Activated CD4-positive, alpha-beta T cell treated with anti-CD3 and anti-CD28 coated beads, Interleukin-2, Interleukin-4, amounts not matched to agents 100 ng/mL and 50 ng/mL, durations not matched to agents 16 hours and 8 hours (primary cell): ENCODE measurements at places on chromosomes 5 and 9.

DNA sequence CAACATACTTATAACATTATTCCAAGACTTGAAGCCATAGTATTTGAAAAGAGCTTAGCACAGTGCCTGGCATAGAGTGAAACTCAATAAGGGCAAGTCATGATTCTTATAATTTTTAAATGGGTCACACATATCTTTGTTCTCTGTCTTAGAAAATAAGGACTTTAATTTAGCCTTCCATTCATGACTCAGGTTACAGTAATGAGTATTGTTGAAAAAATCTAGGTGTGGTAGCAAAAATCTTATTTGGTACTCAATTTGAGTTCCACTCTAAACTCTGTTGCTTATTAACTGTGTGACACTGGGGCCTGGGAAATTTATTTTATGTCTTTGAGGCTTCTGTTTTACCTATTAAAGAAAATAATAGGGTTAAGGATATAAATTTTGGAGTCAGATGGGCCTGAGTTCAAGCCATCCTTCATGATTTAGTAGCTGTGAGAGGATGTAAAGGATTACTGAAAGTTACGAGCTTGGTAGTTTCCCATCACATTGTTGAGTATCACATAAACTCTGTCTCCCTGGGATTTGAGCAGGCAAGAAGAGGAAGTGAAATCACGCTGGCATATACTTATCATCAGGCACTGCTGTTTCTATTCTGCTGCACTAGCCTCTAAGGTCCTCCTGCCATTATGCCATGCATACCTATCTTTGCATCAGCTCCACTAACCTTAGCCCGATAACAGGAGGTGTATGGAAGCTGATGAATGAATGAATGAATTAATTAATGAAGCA is 1.5 kb downstream of the SPINK9 start:
- no peak for DNase-seq

GRCh38 chr5:149337736-149338135 is 7.6 kb upstream of the GRPEL2 start:
- no peak for DNase-seq

GRCh38 chr9:70784456-70784855 is 337.0 kb downstream of the TRPM3 start:
- DNase-seq: no peak

DNA sequence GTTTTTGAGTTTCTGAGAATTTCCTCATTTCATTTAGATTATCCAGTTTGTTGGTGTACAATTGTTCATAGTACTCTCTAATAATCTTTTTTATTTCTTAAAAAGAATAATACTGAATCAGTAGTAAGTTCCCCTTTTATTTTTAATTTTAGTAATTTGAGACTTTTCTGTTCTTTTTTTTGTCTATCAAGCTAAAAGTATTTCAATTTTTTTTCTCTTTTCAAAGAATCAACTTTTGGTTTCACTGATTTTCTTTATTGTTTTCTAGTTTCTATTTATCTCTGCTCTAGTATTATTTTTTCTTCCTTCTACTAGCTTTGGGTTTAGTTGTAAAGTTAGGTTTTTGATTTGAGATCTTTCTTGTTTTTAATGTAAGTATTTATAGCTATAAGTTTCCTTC is 60.6 kb upstream of the ARL15 start:
- DNase-seq: no peak

GRCh38 chr5:10173716-10174115 is 76.0 kb downstream of the ATPSCKMT start:
- DNase-seq: no peak

DNA sequence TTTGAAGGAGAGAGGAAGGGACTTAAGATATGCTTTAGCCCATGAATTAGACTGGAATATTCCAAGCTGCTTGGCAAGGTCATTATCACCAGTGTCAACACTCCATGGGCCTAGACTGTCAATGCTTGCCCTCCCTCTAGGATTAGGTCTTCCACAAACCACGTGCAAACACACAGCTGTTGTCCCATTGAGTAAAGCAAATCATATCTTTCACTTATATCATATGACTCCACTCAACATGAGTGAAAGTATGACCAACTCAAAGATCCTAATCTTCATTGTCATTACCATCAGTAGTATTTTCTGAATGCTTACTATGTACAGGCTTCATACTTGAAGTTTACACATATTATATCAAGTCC is 57.0 kb upstream of the GRAMD2B start:
- DNase-seq: no peak

- DNase-seq: no peak
These were observed 36.9 kb downstream of the BTNL9 start for GRCh38 chr5:181076920-181077319.

- peak; percentile 74 for DNase-seq
These were observed at the start of gene MAP3K1 for GRCh38 chr5:56814963-56815657. Gene MAP3K1, plus strand, starts transcription at chr5:56815549. Its CDS starts 25 bp downstream, at chr5:56815574.

- DNase-seq: no peak
These were observed 18.1 kb downstream of the OTP start for GRCh38 chr5:77620405-77620804.

DNA sequence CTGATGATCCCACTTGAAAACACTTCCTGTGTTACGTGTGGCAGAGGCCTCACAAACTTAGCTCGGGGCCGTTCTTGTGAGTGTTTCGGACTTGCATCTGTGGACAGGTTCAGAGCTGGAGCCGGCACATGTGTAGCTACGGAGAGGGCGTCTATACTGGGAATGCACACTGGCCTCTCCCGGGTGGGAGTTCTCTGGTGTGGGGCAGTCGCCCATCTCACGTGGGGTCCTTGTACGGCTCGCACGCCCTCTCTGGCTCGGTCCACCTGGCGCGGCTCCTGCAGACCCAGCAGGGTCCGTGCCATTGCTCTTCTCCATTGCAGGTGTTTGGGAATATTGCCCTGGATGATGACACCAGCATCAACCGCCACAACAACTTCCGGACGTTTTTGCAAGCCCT is 197.9 kb downstream of the CACNA1B start:
- no peak for DNase-seq

GRCh38 chr5:156529892-156530291 is 202.9 kb downstream of the SGCD start:
- DNase-seq: no peak

- DNase-seq: no peak
These were observed 341.9 kb upstream of the GRIA1 start for GRCh38 chr5:153148624-153148976.

- peak; percentile 54 for DNase-seq
These were observed 4.3 kb upstream of the ZNF510 start for GRCh38 chr9:96782235-96782634.

- DNase-seq: no peak
These were observed 677.3 kb upstream of the FTMT start for GRCh38 chr5:121174351-121174750.

GRCh38 chr5:90947667-90948066 is 389.1 kb downstream of the ADGRV1 start:
- no peak for DNase-seq

- no peak for DNase-seq
These were observed 560 bp downstream of the ATP10B start for GRCh38 chr5:160851451-160851850.

GRCh38 chr5:65050826-65051498 is 282.2 kb downstream of the CWC27 start:
- no peak for DNase-seq

DNA sequence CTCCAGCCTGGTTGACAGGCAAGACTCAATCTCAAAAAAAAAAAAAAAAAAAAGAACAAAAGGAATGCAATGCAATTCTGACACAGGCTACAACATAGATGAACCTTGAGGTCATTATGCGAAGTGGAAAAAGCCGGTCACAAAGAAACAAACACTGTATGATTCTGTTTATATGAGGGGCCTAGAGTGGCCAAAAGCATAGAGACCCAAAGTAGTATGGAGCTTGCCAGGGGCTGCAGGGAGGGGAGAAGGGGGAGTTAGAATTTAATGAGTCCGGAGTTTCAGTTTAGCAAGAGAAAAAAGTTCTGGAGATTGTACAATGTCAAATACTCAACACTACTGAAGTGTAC is 33.2 kb upstream of the ASS1 start:
- DNase-seq: no peak

- DNase-seq: no peak
These were observed 208.3 kb upstream of the DAB2 start for GRCh38 chr5:39633057-39633456.

- DNase-seq: no peak
These were observed 1.2 kb downstream of the TENT4A start for GRCh38 chr5:6714226-6715041.

GRCh38 chr9:117444501-117444900 is 29.6 kb upstream of the ASTN2 start:
- no peak for DNase-seq

- peak; percentile 12 for DNase-seq
These were observed 131.5 kb upstream of the NFIL3 start for GRCh38 chr9:91555132-91555531.

DNA sequence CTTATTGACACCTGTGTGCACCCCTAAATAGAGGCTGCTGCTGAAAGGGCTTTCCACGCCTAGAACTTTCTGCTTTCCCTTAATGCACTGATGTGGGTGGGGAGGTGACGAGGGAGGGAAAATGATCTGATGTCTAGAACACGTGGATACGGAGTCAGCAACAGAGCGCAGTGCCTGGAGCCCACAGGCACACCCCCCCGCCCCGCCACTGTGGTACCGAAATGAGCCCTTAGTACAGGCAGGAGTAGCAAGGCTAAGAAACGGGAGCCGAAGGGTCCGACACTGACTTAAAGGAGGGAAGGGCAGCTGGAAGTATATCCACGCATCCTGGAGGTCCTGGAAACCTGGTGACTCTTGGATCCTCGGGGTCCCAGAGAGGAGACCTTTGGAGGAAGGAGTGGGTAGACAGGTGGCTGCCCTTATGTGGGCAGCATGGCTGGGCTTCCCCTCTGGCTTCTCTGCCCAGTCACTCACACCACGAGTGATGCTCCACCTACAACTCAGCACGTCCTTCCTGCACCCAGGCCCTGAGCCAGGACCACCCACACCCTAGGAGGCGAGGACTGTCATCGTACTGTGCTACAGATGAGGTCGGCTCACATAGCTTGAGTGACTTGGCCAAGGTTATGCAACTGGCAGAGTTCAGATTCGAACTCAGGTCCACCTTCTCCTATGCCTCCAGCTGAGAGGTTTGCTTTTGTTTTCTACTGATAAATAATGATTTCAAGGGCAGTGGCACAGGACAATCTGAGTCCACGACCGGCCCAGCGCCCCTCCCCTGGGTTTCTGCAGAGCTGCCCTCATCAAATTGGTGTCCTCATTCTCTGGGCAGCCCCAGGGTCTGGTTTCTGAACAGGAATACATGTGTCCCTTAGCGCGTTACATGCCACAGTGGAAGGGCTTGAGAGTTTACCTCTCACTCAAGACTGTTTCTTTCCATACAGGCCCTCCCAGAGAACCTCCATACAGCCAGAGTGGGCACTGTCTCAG is 4.7 kb upstream of the VAV2 start:
- DNase-seq: no peak

- DNase-seq: no peak
These were observed 192.6 kb upstream of the ACTBL2 start for GRCh38 chr5:57675236-57675635.

- DNase-seq: no peak
These were observed 16.2 kb upstream of the TPM2 start for GRCh38 chr9:35705836-35706430.

GRCh38 chr9:128034821-128035652 is 32.1 kb downstream of the NAIF1 start:
- peak; percentile 86 for DNase-seq

DNA sequence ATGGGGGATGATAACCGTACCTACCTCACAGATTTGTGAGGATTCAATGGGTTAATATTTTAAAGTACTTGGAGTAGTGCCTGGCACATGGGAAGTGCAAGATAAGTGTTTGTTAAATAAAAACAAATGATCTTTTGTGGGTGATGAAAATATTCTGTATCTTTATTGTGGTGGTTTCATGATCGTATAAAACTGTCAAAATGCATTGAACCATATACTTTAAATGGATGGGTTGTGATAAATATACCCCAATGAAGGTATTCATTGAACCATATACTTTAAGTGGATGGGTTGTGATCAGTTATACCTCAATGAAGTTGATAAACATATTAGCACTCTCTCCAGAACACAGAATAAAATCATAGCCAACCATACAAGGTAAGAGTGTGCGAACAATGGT is 234.5 kb downstream of the CRB2 start:
- no peak for DNase-seq

GRCh38 chr5:38608874-38609273 is 52.4 kb upstream of the LIFR start:
- DNase-seq: no peak

DNA sequence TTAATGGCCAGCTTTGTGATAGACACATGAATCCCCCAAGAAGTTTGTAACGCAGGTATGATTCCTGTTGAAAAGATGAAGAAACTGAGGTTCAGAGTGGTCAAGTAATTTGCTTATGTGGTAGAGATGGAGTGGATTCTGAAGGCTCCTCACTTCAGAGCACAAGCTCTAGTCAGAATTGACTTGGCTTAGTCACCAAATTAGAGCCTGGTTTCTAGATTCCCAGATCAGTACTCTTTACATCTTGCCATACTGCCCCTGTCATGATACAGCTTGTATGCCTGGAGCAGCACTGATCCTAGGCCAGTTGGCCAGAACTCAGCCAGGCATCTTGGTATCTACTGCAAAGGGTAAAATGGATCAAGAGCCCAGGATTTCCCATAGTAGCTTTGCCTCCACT is 284.4 kb upstream of the RFX3 start:
- DNase-seq: no peak

DNA sequence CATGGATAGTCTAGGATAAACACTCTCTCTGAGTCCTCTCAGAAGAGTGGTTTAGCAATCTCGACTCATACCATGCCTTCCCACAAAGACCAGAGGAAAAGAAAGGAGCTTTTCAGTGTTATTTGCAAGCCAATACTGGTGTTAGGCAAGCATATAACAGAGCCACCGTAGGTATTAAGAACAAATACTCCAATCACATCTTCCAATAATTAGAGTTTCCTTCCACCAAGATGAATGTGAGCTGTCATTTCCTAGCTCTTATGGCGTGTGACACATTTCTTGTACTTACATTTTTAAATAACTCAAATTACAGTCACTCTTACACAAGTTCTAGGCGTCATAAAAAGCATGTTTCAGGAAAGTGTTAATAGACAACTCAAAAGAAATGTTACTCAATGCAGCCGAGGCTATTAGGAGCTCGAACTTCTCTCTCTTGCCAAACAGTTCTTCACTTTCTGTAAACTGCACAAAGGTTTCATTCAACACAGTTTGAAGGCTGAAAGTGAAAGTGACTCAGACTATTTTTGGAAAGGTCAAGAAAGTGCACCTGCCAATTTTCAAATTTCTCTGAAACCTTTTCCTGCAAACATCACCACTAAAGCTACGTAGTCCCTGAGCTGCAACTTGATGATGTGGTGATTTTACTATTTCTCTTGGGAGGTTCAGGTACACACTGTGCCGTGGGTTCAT is 153.8 kb downstream of the AUH start:
- DNase-seq: peak; percentile 79

DNA sequence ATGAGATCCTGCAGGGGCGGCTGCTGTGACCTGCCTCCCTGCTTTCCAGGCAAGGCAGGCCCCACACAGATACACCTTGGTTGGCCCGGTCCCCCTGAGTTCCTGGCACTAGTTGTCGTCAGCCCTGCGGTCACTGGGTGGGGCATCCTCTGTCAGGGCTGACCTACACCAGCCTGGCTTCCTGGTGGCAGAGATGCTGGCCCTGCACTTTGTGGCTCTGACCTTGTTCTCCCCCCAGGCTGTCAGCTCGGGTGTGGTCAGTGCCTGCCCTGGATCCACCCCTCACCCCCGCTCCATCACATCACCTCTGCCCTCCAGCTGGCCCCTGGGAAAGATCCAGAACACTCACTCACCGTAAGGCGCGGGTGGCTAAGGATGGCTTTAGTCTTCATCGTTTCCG is 74.1 kb downstream of the PHF2 start:
- no peak for DNase-seq

GRCh38 chr5:135568923-135569360 is 9.8 kb downstream of the CXCL14 start:
- DNase-seq: no peak

- DNase-seq: no peak
These were observed 15.1 kb downstream of the WNK2 start for GRCh38 chr9:93198838-93199625.
